AG04449 (cell line): ENCODE measurements at places on chromosomes 11 and 22.

- DNase-seq, result no peak
These were observed 1008.0 kb downstream of the FAM181B start for GRCh38 chr11:81725701-81726100.

DNA sequence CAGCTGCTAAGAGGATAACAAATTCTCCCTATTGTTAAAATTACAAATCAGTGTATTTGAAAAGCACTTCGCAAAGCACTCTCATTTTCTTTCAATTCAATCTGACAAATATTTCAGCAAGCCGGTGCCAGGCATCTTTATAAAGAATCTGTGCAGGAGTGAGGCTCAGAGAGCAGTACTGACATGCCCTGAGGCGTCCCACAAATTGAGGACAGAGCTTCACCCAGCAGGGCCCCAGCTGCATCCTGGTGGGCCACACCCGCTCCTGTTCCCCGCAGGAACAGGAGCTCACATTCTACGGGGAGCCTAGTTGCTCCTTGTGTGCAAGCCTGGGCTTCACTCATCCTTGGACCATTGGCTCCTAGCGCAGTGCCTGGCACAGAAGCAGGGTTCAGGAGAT, 60.9 kb upstream of the EIF3D start:
- DNase-seq, result no peak

DNA sequence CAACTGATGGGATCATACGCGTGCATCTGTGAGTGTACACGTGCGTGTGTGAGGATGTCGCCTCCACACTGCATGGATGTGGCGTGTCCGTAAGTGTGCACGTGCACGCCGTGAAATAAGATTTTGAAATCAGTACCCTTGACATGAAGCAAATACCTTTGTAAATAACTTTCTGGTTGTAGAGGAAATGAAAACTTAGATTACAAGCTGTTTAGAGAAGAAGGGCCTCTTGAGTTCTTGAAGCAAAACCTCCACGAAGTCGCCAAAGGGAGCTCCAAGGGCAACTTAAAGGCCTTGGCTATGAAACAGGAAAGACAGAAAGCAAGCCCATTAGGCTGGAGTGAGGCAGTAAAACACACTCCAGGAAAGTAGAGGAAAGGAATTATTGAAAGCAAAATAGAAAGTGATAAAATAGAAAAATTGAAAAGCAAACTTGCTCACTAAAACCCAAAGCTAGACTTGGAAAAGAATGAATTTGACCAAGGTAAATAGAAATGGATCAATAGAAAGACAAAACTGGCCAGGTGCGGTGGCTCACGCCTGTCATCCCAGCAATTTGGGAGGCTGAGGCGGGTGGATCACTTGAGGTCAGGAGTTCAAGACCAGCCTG, 29.7 kb upstream of the TOLLIP start:
- DNase-seq, result no peak

DNA sequence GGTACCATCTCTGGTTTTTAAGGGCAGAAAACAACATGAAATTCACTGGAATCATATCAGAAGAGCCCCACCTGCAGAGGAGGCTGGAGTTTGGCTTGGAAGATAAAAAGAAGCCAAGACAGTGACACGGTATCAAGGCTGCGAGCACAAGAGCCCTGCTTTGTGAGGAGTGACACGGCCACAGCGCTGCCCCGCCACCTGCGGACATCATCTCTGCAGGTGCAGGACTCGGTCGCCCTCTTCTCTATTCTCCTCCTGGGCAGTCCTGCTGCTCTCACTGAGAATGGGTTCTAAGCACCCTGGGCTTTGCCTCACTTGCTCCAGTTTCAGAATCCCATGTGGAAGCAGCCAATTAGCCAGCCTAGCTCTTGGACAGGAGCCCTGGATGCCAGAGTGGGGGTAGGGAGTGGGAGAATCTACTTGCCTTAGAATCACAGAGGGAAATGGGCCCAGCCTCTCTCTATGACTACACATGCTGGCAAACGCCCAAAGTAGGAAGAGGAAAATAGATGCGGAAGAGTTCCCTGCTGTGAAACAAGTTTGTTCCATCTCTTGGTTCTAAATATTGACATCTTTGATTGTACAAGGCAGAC, 17.1 kb downstream of the APOL4 start:
- no peak for DNase-seq

DNA sequence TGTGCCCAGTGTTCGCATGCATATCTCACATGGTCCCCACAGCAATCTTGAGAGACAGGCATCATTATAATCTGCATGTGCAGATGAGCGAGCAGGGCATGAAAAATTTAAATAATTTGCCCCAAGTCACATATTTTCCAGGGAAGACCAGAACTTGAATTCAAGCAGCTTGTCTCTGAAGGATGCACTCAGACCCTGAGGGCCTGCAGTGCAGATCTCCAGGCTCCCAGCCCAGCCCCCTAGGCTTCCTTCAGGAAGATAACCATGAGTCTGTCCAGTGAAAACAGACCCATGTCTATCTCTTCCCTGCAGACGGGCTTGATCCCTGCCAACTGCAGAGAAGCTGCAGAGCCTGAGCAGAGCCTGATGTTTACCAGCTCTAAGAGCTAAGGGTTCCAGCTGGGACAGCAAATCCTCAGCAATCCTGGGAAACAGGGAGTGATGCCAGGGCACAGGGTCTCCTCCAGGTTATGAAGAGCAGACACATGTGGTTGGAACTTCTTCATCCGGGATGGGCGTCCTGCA, 55.1 kb downstream of the NAV2 start:
- no peak for DNase-seq

DNA sequence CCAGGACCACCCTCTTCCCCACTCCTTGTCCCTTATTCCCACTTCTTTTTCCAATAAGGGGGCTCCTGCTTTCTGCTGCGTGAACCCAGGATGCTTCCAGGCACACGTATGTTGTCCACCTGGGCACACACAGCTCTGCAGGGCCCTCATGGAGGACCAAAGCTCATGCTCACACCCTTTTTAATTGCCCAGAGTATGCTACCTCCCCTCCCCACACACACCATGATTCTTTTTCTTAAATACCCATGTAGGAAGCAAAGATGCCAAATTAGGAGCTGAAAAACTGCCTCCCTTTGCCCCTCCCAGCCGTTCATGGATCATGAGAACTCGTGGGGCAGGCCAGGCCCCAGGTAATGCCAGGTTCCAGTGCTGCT, 5.1 kb downstream of the NECTIN1 start:
- DNase-seq, result no peak

DNA sequence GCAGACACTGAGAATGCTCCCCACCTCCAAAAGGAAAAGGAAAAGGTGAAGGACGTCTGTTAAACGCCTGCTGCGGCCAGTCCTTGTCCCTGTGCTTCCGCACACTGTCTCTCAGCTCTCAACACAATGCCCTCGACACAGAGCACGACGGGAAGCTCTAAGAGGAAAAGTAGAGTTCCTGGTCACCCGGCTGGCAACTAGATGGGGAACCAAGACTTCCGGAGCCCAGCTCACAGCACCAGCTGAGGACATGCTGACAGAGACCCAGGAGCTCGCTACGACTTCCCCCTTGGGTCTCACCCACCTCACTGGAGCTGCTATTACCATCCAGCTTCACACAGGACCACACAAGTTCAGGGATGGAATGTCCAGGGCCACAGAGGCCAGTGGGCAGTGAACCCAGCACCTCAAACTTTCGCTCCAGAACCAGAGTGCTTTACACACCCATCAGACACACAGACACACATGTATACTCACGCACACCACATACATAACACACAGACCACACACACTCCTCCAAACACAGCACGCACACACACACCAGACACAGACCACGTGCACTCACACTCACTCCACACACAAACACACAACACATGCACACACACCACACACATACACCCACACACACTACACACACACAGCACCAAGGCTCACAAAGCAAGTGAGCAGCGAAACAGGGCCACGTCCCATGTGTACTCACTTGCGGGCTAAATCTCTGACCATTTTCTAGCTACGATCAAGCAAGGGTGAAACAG, 9.6 kb downstream of the SULT4A1 start:
- no peak for DNase-seq

DNA sequence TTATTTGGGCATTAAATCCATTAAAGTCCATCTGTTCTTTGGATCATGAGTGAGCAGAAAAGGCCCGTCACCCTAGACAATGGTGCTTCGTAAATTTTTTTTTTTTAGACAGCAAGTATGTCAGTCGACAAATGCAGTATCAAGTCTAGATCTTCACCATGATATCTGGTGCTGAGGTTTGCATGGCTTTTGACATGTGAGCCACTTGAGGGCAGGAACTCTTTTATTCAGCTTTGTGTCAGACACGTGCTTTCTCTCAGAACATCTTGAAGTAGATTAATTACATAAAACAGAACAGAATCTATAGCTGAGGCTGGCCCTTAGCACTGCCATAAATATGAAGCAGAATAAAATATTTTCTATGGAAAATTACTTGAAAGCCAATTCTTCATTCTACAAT, 62.9 kb upstream of the CARD18 start:
- DNase-seq, result no peak

DNA sequence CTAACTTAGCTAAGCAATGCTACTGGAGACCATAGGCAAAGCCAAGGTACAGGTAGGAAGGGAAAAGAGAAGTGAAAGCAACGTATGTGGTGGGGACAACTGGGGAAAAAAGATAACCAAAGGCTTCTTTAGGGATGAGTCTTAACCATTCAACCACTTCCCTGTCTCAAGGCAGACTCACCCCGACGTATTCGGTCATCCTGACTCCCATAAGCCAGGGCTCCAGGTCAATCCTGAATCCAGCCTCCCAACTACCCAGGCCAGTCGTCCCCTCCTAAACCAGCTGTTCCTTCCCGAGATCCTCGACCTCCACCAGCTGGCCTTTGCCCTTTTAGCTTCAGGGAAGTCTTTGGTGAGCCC, 330 bp downstream of the ACP2 start:
- DNase-seq, result no peak

DNA sequence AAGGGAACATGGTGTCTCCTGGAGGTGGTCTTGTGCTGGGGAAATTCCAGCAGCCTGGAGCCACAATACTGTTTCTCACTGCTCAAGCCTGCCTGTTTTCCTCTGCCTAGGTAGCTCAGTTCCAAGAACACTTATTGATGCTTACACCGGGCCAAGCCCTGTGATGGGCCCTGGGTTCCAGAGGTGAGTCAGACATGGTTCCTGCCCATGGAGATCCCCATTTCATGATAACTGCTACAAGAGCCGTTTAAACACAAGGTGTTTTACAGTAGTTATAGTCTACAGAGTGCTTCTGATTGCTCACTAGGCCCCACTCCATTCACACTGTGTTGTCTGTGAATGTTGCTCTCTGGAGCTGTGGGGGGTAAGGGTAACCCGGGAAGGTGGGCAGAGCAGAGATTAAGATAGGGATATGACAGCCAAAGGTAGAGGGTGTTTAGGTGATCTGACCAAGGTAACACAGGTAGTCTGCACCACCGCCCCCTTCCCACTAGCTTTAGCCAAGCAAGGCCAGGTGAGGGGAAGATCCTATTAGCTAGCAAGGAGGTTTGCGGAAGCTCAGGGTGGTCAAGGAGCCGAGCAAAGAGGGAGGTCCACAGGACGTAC, 696 bp upstream of the MICAL2 start:
- no peak for DNase-seq

- DNase-seq, result no peak
These were observed 934 bp upstream of the ATL3 start for GRCh38 chr11:63672156-63672463.

- no peak for DNase-seq
These were observed 26.8 kb downstream of the BARX2 start for GRCh38 chr11:129402206-129403171.

DNA sequence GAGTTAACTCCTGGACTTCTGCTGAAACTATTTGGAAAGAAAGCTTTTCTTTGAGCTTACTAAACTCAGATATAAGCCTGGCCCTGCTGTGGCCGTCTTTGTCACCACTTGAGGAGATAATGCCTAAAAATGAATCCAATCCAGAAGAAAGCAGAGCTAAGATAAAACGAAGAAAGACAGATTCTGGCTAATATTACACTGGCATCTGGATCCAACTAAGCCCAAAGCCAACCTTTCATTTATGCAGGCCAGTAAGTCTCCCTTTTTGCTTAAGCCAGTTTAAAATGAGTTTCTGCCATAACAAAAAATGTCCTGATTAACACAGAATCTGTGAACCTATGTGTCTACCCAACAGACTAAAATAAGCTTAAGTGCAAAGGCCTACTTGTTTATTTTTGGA, 34.5 kb downstream of the PIK3C2A start:
- no peak for DNase-seq

GRCh38 chr11:65634905-65635731, 2.8 kb upstream of the SIPA1 start:
- no peak for DNase-seq

DNA sequence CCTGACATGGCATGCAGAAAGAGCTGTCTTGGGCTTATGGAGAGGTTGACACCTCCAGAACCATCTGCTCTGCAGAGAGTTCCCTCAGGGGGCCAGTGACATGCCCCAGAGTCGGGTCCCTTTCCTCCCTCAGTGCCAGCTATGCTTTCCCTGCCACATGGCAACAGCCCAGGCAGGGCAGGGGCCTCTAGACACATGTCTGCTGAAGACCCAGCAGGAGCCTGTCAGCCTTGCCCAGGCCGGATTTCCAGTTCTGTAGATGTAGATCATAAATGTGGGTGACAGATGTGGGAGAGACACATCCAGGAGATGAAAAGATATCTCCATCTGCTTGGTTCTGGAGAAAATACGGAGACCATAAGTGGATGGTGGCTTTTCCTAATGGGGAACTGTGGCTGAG, 25.5 kb downstream of the NAV2 start:
- no peak for DNase-seq

GRCh38 chr11:93515441-93516025, 27.7 kb downstream of the SMCO4 start:
- no peak for DNase-seq

GRCh38 chr22:46424496-46424895, 89.0 kb downstream of the TRMU start:
- no peak for DNase-seq

DNA sequence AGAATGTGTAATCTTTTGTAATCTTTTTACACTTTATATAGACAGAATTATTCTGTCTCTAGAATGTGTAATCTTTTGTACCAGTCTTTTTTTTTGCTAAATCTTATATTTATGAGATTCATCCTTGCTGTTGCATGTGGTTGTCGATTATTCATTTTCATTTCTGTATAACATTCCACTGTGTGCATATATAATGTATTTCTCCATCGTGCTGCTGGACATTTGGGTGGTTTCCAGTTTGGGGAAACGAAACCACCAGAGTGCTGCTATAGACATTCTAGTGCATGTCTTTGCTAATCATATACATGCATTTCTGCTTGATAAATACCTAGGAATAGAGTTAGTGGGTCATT, 146.5 kb downstream of the GRIK4 start:
- DNase-seq, result no peak

- DNase-seq, result no peak
These were observed 3.2 kb upstream of the KCNE3 start for GRCh38 chr11:74470526-74470925.
